Calu3 (cell line): ENCODE measurements at places on chromosomes 7 and 10.

- no peak overlapping the region for H3K4me3 ChIP-seq
- H3K4me1 ChIP-seq, result peaks cover 10% of the 10 kb centered on the region
- H3K27ac ChIP-seq, result no peak overlapping the region
- DNase-seq, result no peak
- H3K27me3 ChIP-seq, result no peaks in the 10 kb centered on the region
Observed at GRCh38 chr7:139861803-139862202, 32.7 kb downstream of the TBXAS1 start.

GRCh38 chr7:93960986-93961385 lies 39.5 kb downstream of the GNG11 start:
- H3K36me3 ChIP-seq, result no peaks in the 10 kb centered on the region
- no peaks in the 10 kb centered on the region for H3K4me1 ChIP-seq
- DNase-seq, result no peak
- H3K4me3 ChIP-seq, result no peak overlapping the region
- H3K27me3 ChIP-seq, result no peaks in the 10 kb centered on the region

DNA sequence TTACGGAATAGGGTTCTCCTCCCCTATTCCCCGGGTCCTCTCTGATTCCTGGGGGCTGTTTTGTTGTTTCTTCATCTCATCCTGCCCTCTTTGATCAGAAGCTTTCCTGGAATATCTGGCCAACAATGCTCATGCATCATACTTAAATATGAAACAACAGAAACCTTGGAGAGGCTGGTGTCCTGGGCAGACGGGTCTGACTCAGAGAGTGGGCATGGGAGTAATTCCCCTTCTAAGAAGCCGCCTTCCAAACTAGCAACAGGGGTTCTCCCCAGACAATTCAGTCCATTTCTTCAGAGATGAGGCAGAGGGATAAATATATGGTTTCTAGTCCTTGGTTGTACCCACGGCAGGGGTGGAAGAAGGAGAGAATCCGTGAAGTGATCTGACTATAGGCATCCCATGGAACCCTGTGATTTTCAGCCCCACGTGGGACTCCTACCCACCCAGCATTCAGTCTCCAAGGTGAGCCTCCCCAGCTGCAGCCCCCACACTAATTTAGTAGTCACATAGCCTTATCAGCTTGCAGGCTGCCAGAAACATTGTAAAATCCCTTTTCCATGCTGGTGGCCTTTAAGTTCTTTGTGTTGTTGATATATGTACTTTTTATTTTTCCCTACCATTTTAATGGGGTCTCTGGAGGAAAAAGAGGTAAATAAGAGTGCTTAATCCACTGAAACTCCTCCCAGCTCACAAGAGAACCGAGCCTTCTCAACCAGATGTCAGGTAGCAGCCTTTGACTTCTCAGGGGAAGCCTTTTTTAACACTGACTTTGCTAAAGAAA lies 119.2 kb downstream of the SFMBT2 start:
- peaks cover 42% of the 10 kb centered on the region for H3K27me3 ChIP-seq
- no peaks in the 10 kb centered on the region for H3K4me1 ChIP-seq
- no peak for DNase-seq
- no peak overlapping the region for H3K4me3 ChIP-seq

DNA sequence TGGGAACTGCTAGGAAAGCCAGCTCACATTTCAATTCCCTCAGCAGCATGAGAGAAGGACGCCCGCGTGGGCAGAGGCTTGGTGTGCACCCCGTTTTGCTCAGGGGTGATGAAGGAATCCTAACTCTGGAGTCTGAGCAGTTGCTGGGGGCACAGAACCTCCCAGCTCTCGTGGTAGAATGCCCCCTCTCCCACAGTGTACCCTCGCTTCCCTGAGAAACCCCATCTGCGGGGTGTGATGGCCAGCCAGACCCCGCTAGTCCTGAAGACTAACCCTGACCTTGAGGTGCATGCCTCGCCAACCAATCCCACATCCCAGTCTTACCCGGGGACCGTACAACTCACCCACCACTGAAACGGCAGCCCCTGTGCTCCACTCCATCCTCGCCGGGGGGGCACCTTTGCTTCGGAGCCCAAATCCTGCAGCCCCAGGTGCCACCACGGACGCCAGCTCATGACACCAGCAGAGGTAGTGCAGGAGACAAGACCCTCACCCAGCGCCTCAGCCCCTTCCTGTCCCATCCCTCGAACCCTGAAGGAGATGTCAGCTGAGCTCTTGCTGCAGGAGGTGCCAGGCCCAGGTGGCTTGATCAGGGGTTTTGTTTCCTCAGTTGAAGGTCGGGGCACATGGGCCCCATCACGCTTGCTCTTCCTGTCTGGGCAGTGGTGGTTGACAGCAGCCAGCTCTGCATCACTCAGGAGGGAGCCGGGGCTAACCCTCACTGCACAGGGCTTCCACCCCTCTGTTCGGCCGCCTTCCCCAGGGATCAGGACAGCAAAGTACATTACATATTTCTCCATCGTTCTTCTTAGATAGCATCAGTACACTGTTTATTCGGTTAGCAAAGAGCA lies 236.5 kb downstream of the MGMT start:
- no peak overlapping the region for H3K4me3 ChIP-seq
- H3K4me1 ChIP-seq, result no peaks in the 10 kb centered on the region
- no peak overlapping the region for H3K27ac ChIP-seq
- no peak for DNase-seq

DNA sequence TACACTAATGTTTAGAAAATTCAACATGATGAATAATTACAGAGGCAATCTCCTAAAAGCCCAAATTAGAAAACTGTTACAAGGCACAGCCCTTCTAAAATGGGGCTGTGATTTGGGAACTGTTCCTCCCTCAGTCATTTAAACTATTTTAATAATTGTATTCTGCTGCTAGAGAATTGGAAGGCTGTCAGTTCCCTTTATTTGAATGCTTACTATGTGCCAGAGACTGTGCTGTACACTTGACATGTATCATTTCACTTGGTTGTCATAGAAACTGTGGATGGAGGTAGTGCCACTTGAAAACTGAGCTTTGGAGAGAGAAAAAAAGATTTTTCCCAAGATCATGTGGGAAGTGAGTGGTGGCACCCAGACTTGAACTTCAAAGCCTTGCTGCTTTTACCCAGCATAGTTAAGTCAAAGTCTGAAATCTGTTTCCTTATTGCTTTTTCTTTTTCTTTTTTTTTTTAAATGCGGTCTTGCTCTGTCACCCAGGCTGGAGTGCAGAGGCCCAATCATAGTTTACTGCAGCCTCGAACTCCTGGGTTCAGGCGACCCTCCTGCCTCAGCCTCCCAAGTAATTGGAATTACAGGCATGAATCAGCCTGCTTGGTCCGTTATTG lies 23.6 kb downstream of the UBE2D1 start:
- H3K27ac ChIP-seq, result no peak overlapping the region
- no peaks in the 10 kb centered on the region for H3K36me3 ChIP-seq
- H3K27me3 ChIP-seq, result no peaks in the 10 kb centered on the region
- H3K4me1 ChIP-seq, result peaks cover 8% of the 10 kb centered on the region

- peak overlapping the region; percentile 13 for H3K4me3 ChIP-seq
- H3K4me1 ChIP-seq, result peaks cover 39% of the 10 kb centered on the region
- peak overlapping the region; percentile 21 for H3K27ac ChIP-seq
- no peaks in the 10 kb centered on the region for H3K36me3 ChIP-seq
- DNase-seq, result peak; percentile 24
Observed at GRCh38 chr10:50511492-50512213, 112.1 kb downstream of the SGMS1 start.

GRCh38 chr7:74475987-74476350 lies 22.3 kb downstream of the GTF2IRD1 start:
- peak overlapping the region; percentile 24 for H3K4me3 ChIP-seq
- H3K27ac ChIP-seq, result peak overlapping the region; percentile 88
- DNase-seq, result no peak
- no peaks in the 10 kb centered on the region for H3K27me3 ChIP-seq

- H3K27ac ChIP-seq, result no peak overlapping the region
- DNase-seq, result no peak
- no peaks in the 10 kb centered on the region for H3K36me3 ChIP-seq
- no peak overlapping the region for H3K4me3 ChIP-seq
- no peaks in the 10 kb centered on the region for H3K4me1 ChIP-seq
Observed at GRCh38 chr7:92964141-92964540, 127.8 kb upstream of the CDK6 start.

- no peak overlapping the region for H3K4me3 ChIP-seq
- no peaks in the 10 kb centered on the region for H3K27me3 ChIP-seq
- peaks cover 11% of the 10 kb centered on the region for H3K36me3 ChIP-seq
- no peak for DNase-seq
- no peak overlapping the region for H3K27ac ChIP-seq
Observed at GRCh38 chr10:79203833-79204232, 135.1 kb downstream of the ZMIZ1 start.

DNA sequence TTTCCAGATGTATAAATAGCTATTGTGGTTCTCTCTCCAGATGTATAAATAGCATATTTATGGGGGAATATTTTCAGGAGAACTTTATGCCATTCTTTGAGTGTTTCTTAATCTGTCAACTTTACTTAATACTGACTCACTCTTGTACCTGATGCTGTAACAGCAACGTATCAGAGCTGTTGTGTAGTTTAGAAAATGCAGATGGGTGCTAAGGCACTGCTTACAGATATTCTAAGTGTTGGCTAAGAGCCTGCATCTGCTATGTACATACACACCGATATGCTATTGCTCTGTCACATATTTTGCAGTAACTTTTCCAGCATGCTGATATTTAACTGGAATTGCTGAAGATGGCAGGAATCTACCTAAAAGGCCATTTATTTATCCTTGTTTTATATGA lies 71.9 kb downstream of the WDR37 start:
- H3K27me3 ChIP-seq, result no peaks in the 10 kb centered on the region
- no peak overlapping the region for H3K4me3 ChIP-seq
- H3K27ac ChIP-seq, result no peak overlapping the region

- H3K4me3 ChIP-seq, result no peak overlapping the region
- DNase-seq, result no peak
- peaks cover 96% of the 10 kb centered on the region for H3K27me3 ChIP-seq
- no peak overlapping the region for H3K27ac ChIP-seq
Observed at GRCh38 chr7:55273186-55273980, 91.8 kb upstream of the LANCL2 start.

GRCh38 chr7:26534649-26535482 lies 243.2 kb downstream of the SNX10 start:
- no peak overlapping the region for H3K27ac ChIP-seq
- DNase-seq, result no peak
- no peak overlapping the region for H3K4me3 ChIP-seq
- H3K4me1 ChIP-seq, result peaks cover 39% of the 10 kb centered on the region
- H3K36me3 ChIP-seq, result no peaks in the 10 kb centered on the region
